Motor neuron (in vitro differentiated cells): ENCODE measurements at places on chromosomes 6 and 20. TPM values are rescaled to one million over a fixed set of nuclear protein-coding genes. Genes with fewer than 3 reads are reported as not detected.

Gene INSM1
- 3.6 and 4.4 TPM in 2 replicates for total RNA-seq

Gene CD24
- total RNA-seq = 0.52 TPM in 1 of 2 replicates, not detected in the other

Gene VSX1
- 0.36 and 1.2 TPM in 2 replicates for total RNA-seq

Gene MUCL3
- 0.15 TPM in 1 of 2 replicates, not detected in the other for total RNA-seq

Gene FAM209B
- total RNA-seq = not detected in 2 replicates

Gene NHSL1
- total RNA-seq = 19.7 and 19.9 TPM in 2 replicates

Gene WFDC12
- total RNA-seq = not detected in 2 replicates

Gene SPATS1
- not detected in 2 replicates for total RNA-seq

DNA sequence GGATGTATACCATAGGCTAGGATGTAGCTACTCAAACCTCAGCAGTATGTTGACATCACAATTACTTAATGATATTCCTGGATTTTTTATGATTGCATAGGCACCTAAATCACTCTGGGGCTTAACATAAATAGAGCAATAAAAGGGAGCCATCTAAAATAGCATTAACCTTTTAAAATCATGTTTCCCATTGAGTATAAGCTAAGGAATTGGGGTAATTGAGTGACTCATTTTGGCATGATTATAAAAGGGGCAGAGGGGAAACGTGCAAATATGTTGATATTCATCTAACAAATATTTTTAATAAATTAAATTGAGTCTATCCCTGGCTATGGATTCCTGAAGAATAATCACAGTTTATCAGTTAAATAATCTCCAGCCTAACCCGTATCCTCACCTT, 74.0 kb upstream of the ADGRF1 start:
- ATAC-seq = no peak

DNA sequence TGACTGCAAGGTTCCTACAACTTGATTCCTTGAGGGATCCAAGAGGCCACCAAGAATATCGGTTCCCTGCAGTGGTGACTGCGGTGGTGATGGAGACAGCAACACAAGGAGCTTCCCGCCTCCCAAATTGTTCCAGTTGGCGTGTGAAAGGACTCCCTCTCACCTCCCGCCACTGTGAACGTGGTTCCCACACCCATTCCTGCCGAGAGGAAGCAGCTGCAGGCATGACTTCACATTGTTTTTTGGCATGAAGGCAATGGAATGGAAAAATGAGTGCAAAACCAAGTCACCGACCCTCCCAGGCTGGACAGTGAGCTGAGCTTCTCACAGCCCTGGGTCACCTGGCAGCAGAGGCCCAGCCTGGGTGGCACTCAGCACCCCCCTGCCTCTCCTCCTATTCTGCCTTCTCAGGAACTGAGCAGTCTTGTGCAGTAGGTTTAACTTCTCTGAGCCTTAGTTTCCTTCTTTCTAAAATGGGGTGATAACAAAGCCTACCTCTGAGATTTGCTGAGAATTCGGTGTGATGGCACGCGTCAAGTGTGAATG, 75.0 kb downstream of the CNKSR3 start:
- no peak for ATAC-seq

DNA sequence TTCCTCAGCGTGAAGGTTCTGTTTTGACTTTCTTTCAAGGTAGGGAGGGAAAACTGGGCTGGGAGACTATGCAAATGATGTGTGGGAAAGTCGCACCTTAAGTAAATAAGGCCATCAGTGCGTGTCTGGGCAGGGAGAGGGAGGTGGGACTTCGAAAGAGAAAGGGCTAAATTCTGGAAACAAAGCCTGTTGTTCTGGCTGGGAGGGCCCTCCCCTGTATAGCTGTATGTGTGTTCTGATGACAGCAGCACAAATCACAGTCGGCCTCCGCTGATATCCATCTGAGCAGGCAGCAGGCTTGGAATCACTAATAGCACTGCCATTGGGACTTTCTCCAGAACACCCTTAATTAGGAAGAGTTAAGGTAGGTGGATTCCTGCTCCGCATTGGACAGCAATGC, 19.2 kb downstream of the JAG1 start:
- peak; percentile 6 for ATAC-seq

- no peak for ATAC-seq
Observed at GRCh38 chr6:27532820-27533538, 60.1 kb upstream of the ZNF184 start.

GRCh38 chr20:51456511-51457509, 85.7 kb downstream of the NFATC2 start:
- peak; percentile 97 for ATAC-seq

DNA sequence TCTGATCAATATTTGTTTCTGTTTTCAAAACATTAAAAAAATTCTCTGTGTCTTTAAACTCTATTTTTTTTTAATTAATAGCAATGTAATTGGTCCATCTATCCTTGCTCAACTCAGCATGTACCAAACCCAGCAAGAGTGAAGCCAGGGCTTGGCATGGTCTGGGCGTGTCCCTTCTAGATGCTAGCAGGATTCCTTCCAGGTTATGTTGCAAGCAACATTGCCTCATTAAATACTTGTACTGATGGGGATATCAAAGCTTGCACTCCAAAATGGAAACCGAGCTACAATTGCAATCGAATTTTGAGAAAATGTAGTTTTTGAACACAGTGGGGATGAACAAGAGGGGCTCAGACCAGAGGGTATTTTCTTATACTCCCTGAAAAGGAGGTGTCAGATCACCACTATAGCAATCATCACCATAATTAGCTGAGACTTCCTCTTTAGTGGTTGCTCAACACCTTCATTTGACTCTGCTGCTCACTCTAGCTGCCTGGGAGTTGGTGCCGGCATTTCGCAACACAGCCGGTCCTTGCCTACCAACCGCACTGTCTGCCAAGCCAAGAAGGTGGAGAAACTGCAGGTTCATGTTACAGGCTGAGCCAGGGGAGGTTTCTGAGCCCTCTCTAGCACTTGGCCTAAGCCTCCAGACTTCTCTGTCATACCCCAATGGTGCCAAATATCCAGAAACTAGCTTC, 67.8 kb upstream of the RALGAPA2 start:
- no peak for ATAC-seq

GRCh38 chr6:34955442-34955841, 66.4 kb downstream of the ANKS1A start:
- ATAC-seq = no peak

DNA sequence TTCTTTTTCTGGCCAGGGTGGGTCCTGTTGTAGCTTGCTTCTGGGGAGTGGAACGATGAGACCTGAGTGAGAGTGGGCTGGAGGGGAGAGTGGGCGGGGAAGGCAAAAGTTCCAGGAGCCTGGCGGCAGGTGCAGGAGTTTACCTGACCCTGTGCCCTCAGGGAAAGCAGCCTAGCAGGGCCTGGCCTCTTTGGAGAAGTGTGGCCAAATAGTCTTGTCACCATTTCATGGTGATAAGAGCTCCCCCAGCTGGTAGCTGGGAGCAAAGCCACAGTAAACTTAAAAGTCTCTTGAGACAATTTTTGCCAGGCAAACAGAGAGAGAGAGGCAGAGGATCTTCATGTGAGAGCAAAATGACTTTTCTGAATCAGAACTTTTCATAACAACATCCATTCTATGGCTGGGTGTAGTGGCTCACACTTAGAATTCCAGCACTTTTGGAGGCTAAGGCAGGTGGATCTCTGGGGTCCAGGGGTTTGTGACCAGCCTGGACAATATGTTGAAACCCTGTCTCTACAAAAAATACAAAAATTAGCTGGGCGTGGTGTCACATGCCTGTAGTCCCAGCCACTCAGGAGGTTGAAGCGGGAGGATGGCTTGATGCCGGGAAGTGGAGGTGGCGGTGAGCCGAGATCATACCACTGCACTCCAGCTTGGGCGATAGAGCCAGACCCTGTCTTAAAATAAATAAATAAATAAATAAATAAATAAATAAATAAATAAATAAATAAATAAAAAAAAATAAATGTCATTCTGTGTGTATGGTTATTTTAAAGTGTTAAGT, 161.8 kb upstream of the SCGN start:
- peak; percentile 97 for ATAC-seq

GRCh38 chr6:108364470-108364869, 69.6 kb downstream of the AFG1L start:
- no peak for ATAC-seq

- no peak for ATAC-seq
Observed at GRCh38 chr6:136703331-136703865, 88.9 kb downstream of the MAP3K5 start.

DNA sequence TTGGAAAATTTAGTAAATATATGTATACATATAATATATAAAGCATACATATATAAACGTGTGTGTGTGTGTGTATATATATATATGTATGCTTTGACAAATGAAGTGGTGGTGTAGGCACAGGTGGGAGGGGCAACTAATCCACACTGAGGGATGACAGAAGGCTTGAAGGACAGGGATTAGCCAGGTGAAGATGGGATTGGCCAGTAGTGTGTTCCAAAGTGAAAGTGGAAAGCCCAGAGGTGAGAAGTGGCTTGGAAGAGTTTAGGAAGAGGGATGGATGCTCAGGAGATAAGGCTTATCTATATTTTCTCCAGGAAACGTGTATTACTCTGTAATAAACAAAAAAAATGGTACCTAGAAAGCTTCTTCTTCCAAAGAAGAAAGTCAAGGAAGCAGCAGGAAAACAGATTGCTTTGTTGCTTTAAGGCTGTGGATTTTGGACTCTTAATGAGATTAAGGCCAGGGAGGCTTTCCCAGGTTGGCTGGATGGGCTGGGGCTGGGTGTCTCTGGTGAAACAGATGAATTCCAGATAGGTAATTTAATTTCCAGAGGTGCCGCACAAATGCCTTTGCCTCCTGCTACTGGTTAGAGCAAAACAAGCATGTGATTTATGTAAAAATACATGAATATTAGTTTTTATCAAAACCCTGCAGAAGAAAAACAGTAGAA, 63.9 kb downstream of the JARID2 start:
- ATAC-seq = no peak

DNA sequence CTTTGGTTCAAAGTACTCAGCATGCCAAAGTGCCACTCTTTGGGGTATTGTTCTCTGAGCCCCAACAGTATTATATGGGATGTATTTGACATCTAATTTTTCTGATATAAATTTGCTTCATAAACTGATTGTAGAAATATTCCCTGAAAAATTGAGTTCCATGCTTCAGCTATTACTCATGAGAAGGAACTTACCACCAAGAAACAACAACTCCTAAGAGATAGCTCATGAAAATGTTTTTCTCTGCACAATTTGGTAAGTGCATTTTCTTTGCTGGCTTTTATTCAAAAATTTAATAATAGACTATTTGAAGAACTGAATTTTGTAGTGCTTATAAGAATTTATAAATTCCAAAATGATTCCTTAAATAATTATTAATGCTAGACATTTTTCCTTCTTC, 12.8 kb upstream of the TPD52L1 start:
- ATAC-seq = no peak

DNA sequence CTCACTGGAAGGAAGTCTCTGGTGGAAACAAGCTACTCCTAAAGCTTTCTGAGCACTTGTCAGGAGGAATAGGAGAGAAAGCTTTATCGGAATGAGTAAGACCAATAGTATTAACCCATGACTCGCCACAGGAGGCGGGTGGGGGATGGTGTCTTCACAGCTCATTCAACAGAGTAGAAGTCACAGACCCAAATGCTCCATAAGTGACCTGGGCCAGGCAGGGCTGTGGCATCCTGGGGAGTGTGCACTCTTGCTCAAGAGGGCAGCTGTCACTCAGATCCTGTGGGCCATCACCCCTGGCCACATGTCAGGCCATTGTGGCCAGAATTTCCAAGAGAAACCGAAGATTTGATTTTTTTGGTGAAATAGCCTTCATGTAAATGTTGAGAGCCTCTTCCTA, 116.0 kb downstream of the SYCP2 start:
- ATAC-seq = no peak

DNA sequence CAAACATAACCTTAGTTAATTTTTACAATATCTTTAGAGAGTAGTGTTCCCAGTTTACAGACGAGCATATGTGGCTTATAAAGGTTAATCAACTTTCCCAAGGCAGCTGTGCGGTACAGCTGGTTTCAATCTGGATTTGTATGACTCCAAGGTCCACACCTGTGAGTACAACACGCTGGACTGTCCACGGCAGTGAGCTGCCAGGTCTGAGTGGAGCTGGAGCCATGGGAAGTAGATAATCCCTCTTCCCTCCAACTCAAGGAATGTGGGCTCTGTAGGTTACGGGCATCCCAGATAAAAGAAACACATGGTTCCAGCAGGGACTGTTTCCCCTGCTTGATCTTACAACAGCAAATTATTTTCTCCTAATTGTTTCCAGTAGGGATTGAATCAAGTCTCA, 102.2 kb downstream of the SOD2 start:
- ATAC-seq = no peak
